Stimulated activated CD4-positive, alpha-beta T cell treated with anti-CD3 and anti-CD28 coated beads, Interleukin-2, amount 100 ng/mL, for 48 hours (primary cell): ENCODE measurements at places on chromosomes 12 and 14.

DNA sequence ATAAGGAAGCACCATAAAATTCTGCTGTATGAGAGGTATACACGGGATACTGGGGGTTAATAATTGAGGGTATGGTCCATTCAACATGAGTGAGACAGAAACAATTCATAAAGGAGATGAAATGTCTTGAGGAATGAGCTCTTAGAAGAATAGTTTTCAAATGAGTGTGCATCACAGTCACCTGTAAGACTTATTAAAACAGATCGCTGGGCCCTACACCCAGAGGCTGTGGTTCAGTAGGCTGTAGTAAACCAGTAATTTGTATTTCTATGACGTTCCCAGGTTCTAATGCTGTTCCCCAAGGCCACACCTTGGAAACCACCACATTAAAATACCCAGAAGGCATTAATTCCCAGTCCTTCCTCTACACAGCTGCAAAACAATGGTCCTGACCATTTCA is 49.6 kb downstream of the CAND1 start:
- no peak for DNase-seq

GRCh38 chr12:30533558-30534265 is 162.0 kb downstream of the IPO8 start:
- DNase-seq: no peak

GRCh38 chr12:12608557-12608957 is 3.1 kb upstream of the CREBL2 start:
- no peak for DNase-seq

GRCh38 chr12:24795699-24796347 is 153.1 kb downstream of the BCAT1 start:
- no peak for DNase-seq

DNA sequence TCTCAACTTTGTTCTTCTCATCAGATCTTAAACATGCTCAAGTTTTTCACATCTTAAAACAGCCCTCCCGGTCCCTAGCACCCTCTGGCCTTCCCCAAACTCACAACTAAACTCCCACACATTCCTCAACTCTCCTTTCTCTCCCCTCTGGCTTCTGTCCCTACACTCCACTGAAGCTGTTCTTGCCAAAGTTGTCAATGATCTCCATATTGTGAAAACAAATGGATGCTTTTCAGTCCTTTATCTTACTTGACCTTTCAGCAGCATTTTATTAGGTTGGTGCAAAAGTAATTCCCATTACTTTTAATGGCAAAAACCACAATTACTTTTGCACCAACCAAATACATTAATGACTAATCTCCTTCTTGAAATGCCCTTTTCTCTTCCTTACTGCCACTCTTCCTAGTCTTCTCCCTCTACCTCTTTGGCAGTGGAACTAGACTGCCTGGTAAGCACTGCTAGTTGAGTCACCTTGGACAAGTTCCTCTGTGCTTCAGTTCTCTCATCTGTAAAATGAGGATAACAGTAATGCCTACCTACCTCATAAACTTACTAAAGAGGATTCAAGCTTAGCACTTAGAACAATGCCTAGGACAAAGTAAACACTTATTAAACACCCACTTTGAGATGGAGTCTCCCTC is 16.0 kb downstream of the CERS5 start:
- no peak for DNase-seq

DNA sequence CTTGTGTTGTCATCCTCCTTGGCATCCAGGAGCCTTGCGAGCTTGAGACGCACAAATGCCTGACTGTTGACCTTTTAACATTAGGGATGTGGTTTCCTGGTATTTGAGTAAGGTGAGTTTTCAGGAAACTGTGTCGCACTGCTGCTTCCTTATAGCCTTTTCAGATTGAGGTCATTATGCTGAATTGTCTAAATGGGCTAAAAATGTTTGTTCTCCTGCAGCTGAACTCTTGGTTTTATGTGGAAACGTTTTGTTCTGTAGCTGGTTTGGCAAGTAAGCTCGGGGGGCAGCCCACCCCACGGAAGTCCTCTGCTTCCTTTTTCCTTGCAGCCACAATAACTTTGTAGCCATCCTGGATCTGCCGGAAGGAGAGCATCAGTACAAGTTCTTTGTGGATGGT is 5.7 kb downstream of the PRKAB1 start:
- no peak for DNase-seq

DNA sequence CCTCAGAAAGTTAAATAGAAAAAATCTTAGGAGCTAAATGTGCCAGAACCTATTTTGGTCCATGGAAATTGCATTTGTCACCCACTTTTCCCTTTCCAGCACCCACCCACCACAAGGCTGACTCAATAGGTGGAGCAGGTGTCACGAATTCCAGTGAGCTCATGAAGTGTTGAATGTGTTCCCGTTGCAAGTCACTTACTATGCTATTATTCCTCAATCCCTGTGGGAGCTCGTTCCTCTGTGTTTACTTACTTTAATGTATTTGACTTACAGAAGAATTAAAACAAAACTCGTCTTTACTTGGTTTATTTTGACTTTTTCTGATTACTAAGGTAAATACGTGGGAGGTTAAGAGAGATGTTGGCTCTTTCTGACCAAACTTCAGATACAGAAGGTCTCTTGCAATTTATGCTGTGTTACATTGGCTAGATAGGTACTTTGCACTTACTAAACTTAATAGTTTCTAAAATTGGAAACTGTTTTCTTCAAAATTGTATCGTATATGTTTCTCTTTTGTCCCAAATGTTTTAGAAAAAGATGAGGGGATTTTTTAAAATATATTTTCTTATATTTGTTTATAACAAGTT is 269.4 kb upstream of the NOVA1 start:
- no peak for DNase-seq

DNA sequence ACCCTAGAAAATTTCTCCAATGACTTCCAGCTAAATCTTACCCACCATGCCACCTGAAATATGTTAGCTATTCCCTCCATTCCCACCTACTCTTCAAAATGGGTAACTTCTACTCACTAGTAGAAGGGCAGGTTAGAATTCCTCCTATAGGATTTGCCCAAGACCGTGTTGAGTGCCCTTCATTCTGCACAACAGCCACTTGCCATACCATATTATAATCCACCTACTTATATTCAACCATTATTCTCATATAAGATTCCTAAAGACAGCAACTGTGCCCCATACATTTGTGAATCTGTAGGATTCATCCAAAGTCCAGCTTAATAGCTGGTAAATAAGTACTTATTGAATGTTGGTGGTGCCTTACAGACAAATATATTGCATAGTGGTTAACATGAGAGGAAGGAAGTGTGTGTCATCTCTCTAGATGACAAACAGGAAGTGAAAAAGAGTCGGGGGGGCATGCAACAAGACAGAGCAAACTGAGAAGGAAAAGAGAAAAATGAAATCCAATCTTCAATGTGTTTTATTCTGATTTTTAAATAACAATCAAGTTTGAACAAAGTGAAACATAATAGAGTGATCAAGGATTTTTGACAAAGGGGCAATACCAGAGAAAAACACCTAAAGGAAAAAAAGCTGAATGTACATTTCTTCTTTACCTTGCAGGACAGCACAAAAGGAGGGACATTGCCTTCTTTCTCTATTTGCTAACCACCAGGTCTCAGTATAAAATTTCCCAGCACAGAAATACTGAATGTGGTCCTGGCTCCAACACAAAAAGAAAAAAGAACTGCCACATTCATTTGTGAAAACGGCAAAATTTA is 389.3 kb upstream of the USP15 start:
- DNase-seq: no peak

DNA sequence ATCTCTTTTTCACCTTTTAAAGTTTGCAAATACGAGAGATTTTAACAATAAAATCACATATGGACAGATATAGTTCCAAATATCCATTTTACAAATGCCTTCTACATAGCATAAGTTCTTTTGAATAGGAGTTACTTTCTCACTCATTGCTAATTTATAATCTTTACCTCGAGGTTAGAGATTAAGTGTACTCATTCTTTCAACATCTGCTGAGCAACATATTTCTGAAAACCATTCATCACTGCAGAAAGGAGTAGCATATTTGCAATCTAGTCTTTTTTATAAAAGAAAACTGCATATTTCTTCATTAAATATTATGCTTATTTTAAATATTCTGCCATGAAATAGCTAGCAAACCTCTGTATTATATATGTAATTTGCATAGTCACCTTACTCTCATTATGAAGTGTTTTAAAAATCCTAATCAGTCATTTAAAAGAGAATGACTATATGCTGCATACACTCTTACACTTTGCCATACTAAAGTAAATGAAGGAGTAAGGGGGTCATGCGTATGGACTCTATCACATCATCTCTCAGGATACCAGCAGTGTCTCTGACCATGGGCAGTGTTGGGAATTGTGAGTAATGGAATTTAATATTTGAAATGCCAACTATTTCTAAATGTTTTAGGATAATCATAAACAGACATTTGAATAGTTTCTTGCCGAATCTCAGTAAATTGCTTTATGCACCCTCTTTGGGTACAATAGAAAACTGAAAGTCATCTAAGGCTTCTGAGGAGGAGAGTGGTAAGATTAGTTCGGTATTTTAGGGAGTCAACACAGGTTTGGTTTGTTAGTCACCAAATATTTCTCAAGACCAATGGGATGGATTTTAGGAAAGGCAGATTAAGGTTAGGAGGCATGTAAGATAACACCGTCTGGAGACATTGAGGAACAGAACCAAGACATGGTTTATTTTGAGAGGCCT is 524.8 kb upstream of the ATP2B1 start:
- no peak for DNase-seq

- no peak for DNase-seq
These were observed 37.2 kb downstream of the EP400 start for GRCh38 chr12:131986910-131987309.

DNA sequence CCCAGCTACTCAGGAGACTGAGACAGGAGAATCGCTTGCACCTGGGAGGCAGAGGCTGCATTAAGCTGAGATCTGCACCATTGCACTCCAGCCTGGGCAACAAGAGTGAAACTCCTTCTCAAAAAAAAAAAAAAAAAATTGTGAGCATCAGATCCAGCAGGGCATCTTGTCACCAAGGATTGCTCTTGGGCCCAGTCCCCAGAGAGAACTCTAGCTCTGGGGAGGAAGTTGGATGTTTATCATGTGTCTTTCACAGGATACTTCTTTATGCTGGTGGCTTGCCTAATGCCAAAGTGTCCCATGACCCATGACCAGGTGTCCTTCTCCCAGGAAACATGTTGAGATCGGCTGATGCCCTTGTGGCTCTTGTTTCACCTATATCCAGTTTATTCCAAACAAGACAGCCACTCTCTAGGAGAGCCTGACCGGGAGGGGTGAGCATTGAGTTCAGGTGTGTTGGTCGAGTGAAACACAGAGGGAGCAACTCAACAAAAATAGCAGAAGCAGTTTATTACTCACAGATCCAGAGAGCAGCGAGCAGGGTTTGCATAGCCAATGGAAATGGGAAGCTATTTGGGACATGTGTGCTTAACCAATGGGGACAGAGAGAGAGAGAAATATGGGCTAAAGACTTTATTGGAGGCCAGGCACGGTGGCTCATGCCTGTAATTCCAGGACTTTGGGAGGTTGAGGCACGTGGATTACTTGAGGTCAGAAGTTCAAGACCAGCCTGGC is 6.6 kb upstream of the TCHP start:
- no peak for DNase-seq

DNA sequence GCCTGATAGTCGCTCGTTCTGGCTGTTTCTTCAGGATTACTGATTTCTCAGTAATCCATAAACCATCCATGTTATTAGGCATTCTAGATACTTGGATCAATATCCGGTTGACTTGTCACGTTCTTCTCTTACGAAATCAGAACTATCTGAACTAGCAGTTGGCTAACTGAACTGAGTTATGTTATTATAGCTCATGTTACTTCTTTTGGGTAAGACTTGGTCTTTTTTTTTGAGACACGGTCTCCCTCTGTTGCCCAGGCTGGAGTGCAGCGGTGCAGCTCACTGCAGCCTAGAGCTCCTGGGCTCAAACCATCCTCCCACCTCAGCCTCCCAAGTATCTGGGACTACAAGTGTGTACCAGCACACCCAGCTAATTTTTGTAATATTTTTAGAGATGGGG is 178.6 kb downstream of the PRKCH start:
- DNase-seq: no peak

DNA sequence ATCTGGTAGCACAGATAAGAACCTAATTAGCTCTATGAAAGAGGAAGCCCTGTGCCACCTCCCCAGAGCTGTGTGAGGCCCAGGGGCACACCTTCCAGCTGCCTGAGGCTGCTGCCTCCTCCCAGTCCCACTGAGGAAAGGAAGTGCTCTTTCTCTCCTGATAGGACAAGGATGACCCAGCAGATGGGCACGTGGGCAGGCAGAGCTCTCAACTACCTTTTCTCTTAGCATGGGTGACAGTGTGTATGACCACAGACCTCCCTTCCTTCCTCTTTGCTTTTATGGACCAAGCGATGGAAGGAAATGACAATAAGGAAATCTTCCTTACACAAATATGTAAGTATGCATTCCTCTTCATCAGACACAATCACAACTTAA is 127.6 kb upstream of the AMIGO2 start:
- no peak for DNase-seq

- DNase-seq: no peak
These were observed 50.2 kb downstream of the MYF5 start for GRCh38 chr12:80766897-80767296.

DNA sequence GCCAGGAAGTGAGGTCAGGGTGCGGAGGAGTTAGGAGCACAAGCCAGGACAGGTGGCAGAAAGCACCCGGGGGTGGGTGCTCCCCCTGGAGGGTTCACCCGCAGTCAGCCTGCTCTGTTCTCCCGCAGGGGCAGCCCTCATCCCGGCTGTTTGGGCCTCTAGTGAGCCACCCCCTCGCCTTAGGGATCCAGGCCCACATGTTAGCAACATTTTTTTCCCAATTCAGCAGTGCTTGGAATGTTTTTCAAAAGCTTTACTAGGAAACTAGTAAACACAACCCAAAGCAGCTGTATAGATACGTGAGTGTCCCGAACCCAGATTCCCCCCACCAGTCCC is 28.5 kb upstream of the NXPH4 start:
- DNase-seq: no peak

GRCh38 chr12:100371146-100371545 is 14.3 kb downstream of the SLC17A8 start:
- DNase-seq: no peak

DNA sequence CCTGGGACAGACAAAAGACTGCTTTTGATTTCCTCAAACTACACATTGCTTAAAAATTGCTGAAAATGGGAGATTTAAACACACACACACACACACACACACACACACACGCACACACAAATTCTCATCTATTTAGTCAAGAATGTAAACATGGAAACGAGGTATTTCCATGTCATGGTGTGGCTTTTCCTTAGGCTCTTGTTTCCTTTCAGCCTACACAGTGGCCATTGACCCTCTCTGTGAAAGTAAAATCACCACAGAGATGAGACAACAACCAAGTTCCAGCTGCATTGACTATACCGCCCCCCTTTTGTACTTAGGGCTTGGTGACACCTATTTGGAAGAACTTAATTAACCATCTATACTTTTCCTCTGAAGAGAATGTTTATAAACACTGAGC is 41.9 kb downstream of the TTC8 start:
- no peak for DNase-seq

GRCh38 chr12:42716491-42716891 is 126.9 kb upstream of the PRICKLE1 start:
- no peak for DNase-seq

DNA sequence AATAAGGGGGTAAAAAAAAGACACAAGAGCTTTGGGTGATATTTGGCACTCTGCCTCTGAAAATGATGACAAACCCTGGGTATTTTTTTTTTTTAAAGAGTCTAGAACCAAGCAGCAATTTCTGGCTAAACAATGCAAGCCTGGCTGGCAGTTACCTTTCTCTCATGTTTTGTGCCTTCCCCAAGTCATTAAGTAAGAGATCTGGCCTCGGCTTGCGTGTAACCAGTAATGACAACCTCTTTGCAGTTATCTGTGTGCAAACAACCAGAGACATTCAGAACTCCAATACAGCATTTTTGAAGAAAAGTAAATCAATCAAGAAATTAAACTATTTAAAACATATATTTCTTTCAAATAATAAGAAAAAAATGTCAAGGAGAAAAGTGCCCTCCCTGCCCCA is 167.5 kb downstream of the KCNC2 start:
- no peak for DNase-seq
